ENCODE measurements at places on chromosomes 7 and 10.

- no peak for DNase-seq
These were observed 40.1 kb downstream of the BPGM start for GRCh38 chr7:134686786-134687185.

- no peak for DNase-seq
These were observed 637.7 kb downstream of the PARD3 start for GRCh38 chr10:34177445-34177844.

- DNase-seq = no peak
These were observed 20.4 kb downstream of the CSGALNACT2 start for GRCh38 chr10:43158636-43159035.

- no peak for DNase-seq
These were observed 146.6 kb downstream of the CTNNA3 start for GRCh38 chr10:67549390-67549789.

GRCh38 chr10:119245272-119245671, 37.9 kb downstream of the GRK5 start:
- no peak for DNase-seq

- DNase-seq = no peak
These were observed 2.0 kb upstream of the FEZF1 start for GRCh38 chr7:122306320-122307227.

- no peak for DNase-seq
These were observed 1164.0 kb upstream of the CELF2 start for GRCh38 chr10:9853405-9854355.

- DNase-seq = no peak
These were observed 181.3 kb downstream of the RNLS start for GRCh38 chr10:88401671-88402347.

DNA sequence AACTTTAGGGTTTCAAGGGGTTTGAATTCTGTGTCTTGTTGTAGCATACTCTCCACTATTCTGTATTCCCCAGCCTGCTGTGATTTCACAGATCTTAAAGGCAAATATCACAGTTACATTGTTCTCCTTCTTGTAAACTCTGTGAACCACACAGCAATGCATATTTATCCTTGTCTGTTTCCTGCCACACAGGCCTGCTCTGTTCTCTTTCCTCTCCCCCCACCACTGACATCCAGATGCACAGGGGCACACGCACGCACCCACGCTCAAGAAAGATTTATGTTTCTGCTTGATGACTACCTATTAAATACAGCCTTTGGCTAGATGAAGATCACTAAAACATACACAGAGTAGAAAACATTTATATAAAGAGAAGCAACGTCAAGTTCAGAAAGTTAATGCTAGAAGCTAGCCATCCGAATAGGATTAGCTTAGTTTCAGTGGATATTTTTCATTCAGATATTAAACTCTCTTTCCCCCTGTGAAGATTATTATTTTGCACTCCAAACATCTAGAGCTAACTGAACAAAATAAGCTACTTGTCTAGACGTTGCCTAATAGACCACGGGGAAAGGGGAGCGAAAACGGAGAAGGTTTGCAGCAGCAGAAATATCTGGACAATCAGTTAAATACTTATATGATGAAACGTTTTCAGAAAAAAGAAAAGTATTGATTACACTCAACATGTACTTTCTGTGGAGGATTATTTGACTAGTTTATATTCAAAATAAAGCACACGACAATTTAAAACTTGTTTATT, 193.1 kb upstream of the SEMA3C start:
- DNase-seq = peak; percentile 65

- DNase-seq = no peak
These were observed 6.2 kb downstream of the C10orf105 start for GRCh38 chr10:71713135-71714030.

- no peak for DNase-seq
These were observed 79.0 kb downstream of the KIAA1549 start for GRCh38 chr7:138902161-138902560.

DNA sequence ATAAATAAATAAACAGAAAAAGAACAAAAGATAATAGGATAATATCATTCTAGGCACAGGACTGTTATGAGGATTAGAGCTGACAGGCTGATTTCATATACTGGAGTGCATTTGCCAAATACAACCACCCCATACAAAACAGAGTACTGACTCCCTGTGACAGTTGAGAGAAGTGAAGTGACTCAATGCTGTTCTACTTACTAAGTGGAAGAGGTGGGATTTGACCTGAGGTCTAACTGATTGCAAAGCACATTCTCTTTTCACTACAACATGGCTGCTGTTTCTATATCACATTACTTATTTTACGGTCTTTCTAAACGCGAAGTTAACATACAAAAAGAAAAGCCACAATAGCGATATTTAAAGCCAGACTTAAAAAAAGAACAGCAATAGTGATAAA, 51.4 kb downstream of the ITGB1 start:
- peak; percentile 38 for DNase-seq

- no peak for DNase-seq
These were observed 26.4 kb downstream of the SLC16A9 start for GRCh38 chr10:59682986-59683937.

GRCh38 chr7:517774-518629, 1.6 kb downstream of the PDGFA start:
- DNase-seq = peak; percentile 53

- no peak for DNase-seq
These were observed 230.2 kb upstream of the AKR1E2 start for GRCh38 chr10:4595719-4596319.

GRCh38 chr7:6160191-6160623, 112.2 kb downstream of the CYTH3 start:
- DNase-seq = peak; percentile 54

DNA sequence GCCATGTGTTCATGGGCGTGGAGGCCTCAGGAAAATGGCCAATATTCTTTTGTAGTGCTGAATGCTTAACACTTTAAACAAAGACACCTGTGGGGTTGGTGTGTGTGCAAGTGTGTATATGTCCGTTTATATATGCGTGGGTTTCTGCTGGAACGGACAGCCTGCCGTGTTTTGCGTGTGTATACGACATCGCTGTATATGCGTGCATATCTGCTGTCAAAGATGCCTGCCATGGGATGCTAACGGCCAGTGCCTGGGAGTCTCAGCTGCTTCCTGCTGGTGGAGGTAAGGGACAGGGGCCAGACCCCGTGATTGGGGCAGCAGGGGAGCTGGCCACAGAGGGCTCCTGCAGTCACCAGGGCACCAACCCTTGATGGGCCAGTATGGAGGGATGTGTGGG, 216.3 kb upstream of the SHH start:
- no peak for DNase-seq

GRCh38 chr7:43105521-43106120, 6.8 kb upstream of the HECW1 start:
- no peak for DNase-seq

GRCh38 chr10:125060026-125060425, 100.3 kb downstream of the CTBP2 start:
- DNase-seq = no peak

- peak; percentile 44 for DNase-seq
These were observed 6.9 kb upstream of the CREB3L2 start for GRCh38 chr7:138008588-138009349.

DNA sequence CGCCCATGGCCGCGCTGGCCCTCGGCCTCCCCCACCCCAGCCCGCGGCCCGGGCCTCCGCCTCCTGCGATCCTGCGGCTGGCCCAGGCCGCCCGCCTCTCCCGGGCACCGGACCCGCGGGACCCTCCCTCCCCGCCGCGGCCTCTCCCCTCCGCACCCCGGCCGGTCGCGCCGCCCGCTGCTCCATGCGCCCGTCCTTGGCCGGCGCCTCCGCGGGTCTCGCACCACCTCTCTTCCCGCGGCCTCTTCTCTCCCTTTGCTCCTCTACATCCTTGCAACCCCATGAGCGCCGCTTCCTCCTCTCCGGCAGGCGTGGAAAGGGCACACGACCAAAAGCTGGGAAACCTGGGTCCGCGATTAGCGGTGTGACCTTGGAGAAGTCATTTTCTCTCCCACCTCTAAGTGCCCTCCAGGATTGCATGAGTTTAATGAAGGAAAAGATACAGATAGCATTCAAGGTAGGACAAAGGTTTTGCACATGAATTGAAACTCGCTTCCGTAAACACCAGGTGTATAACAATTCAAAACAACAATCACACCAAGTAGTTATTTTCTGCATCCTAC, 448 bp upstream of the SRPK2 start:
- DNase-seq = peak; percentile 74

DNA sequence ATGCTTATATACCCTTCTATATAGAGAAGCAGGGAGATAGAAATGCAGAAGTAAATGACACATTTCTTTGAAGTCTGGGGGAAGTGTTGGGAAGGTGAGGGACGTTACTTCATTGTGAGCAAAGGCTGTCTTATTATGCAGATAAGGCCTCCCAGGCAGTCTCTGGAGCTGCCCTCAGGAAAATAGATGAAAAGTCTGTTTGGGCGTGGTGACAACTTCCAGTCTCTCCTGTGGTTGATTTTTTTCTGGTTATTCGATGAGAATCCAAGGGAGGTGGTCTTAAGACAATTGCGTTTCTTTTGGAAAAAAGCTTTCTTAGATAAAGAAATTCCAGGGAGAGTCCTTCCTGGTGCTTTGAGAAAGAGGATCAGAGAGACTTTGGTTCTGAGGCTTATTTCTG, 84.0 kb downstream of the NEUROD6 start:
- DNase-seq = no peak

DNA sequence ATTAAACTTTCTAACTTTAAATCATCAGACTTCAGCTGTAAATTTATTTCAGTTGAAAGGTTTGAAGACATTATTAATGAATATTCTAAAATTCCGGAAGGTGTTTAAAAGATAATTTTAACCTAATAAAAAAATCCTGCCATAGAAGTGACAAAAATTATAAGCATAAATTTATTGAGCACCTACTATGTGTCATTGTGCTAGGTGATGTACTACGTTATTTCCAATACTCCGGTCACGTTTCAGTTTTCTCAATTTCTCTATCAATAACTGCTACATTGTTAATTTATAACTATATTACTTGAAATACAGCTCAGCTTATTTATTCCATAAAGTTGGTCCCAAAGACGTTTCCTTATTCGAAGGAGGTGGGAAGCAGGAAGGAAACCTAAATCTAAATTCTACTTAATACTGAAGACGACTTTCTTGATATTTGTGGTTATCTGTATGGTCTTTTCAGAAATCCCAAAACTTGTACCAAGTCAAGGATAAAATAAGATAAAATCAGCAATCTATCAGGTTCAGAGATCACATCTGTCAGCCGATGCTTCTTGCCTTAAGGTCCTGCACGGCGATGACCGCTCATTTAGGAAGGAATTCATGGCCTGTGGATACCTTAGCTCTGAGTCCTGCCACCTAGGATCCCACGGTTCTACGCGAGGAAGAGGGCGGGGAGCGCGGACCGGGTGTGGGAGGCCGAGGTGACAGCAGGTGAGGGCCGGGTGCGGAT, 1.2 kb upstream of the ZEB1 start:
- no peak for DNase-seq

DNA sequence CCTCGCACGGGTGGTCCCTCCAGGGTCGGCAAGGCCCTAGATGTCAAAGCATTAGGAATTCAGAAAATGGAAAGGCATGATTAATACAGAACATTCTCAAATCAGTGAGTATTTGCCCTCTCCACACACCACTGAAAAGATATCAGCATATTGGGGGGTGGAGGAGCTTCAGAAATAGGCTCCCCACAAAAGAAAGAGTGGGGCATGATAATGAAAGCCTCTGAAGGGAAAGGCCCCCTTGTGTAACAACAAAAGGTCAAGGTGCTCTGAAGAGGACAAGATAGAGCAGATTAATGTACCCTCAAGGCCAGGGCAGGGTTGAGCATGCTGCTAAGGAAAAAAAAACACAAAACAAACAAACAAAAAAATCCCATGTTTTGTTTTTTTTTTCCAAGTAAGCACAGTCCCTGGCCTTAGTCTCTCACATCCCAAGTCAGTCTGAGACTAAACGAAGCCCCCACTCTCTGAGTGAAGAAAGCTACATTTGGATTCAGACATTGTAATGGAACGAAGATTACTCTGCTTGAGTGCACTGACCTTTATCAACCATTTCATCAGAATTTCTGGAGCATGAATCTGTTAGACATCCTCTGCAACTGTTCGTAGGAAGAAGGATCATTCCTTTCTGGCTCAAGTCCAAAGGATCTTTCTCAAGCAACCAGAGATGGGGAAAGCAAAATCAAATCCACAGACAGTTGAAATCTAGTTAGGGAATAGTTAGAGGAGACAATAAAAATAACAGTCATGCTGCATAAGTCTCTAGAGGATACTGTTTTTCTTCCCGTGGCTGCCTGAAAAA, 27.4 kb upstream of the DGKI start:
- DNase-seq = no peak

GRCh38 chr7:22551768-22552513, 52.0 kb upstream of the STEAP1B start:
- DNase-seq = no peak

DNA sequence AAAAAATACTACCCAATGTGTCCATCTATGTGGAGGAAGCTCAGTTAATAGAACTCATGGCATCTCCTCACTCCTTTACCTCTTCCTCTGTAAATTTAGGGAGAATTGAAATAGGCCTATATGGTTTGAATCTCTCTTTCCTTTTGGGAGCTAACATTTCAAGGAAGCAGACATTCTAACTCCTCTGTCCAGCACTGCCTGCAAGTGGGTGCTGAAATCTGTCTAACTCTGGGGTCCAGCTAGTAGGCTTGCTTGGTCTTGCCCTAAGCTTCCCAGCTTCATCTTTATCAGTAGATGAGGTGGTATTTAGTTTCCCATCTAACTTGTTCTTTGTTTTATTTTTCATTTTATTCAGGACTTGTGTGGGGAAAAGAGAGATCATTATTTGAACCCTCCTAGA, 23.2 kb downstream of the CYCS start:
- DNase-seq = no peak

- DNase-seq = no peak
These were observed 81.8 kb downstream of the LRRN3 start for GRCh38 chr7:111172564-111173257.

DNA sequence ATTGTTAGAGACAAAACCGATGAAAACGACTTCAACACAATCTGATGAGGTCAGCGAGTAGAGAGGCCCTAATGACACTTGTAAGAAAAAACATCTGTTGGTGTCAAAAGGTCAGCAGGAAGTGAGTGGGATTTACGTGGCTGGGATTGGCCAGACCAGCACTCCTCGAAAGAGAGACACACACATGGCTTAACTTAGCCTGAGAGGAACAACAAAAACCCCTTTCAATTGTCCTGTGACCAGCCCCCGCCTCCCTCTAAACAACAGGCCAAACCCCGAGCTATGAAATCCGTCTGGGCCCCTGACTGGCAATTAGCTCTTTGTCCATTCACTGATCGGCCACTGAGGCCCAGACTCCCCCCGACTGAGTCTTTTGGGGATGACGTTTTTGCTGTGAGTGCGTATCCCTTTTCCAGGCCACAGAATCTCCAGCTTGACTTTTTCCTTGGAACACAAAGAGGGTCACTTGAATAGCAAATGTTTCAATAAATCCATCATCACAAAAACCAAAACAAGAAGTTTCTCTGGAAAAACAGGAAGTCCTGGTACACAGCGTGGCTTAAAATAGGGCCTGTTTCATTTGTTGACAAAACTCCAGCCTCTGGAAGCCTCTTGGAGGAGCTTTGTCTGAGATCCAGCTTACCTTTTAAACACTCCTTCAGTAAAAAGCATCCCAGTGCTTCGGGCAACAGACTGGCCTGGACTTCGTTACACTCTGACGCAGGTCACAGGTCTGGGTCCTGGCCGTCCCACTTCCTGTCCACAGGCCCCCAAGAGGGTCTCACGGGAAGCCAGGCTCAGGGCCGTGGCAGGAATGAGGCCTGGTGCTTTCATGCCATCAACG, 103.0 kb downstream of the CTBP2 start:
- DNase-seq = peak; percentile 47
